ENCODE measurements at places on chromosomes 12 and 14. TPM values are rescaled to one million over a fixed set of nuclear protein-coding genes. Genes with fewer than 3 reads are reported as not detected.

CEBPE gene
- 0.14 TPM for polyA plus RNA-seq

LMO3 gene
- polyA plus RNA-seq, result 2.4 TPM

RNASE3 gene
- 0.66 TPM for polyA plus RNA-seq

RTL1 gene
- polyA plus RNA-seq, result 0.16 TPM

ERC1 gene
- 38.6 TPM for polyA plus RNA-seq

RPS6KL1 gene
- 1.0 TPM for polyA plus RNA-seq

DNA sequence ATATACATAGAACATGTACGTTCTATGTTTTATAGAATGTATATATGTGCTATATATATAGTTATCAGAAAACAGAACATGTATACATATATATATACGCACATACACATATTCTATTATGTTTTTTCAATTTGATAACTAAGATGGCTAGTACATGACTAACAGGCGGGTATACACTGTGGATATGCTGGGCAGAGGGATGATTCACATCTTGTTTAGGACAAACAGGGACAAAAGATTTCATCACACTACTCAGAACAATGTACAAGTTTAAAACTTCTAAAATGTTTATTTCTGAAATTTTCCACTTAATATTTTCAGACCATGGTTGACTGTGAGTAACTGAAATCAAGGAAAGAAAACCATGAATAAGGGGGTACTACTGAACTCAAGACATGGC is 17.4 kb downstream of the TIMELESS start:
- no peak for DNase-seq

DNA sequence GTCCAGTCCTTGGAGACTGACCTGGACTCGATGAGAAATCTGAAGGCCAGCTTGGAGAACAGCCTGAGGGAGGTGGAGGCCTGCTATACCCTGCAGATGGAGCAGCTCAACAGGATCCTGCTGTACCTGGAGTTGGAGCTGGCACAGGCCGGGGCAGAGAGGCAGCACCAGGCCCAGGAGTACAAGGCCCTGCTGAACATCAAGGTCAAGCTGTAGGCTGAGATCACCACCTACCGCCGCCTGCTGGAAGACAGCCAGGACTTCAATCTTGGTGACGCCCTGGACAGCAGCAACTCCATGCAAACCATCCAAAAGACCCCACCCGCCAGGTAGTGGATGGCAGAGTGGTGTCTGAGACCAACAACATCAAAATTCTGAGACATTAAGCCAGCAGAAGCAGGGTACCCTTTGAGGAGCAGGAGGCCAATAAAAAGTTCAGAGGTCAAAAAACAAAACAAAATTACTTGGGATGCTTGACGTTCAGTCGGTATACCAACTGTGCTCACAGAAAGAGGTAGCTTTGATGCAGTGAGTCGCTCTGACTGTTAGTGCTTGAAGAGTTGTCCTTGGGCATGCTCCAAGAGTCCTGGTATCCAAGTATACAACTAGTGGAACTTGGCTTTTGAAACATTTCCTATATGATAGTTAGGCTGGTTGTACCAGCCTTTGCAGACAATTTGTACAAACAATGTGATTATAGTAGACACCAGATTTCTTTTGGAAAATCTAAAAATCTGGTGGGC is 4.8 kb downstream of the MED6 start:
- no peak for DNase-seq

DNA sequence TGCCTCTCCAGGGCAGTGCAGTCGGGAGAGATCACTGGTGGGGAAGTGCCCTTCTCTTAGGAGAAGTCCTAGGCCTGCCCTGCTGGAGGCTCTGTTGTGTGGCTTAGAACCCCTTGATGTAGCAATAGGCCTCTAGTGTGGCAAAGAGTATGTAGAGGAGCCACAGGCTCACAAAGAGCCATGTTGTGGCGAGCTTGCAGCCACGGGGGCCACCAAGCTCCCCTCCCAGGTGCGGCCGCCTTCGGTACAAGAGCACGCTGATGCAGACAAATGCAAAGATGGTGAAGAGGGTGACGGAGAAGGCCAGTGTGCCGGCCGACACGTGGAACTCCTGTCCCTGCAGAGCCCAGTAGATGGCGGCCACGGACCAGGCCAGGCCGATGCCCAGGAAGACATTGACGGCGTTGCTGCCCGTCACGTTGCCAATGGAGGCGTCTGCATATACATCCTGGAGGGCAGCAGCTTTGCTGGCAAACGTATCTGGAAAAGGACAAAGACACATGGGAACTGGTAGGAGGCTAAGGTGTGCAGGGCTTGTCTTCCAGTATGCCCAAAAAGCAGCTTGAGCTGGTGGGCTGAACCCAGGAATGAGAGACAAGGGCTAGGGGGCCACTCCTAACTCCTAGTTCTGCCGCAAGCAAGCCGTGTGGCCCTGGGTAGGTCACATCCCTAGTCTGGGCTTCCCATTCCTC is 142.8 kb downstream of the SLC8A3 start:
- no peak for DNase-seq

DNA sequence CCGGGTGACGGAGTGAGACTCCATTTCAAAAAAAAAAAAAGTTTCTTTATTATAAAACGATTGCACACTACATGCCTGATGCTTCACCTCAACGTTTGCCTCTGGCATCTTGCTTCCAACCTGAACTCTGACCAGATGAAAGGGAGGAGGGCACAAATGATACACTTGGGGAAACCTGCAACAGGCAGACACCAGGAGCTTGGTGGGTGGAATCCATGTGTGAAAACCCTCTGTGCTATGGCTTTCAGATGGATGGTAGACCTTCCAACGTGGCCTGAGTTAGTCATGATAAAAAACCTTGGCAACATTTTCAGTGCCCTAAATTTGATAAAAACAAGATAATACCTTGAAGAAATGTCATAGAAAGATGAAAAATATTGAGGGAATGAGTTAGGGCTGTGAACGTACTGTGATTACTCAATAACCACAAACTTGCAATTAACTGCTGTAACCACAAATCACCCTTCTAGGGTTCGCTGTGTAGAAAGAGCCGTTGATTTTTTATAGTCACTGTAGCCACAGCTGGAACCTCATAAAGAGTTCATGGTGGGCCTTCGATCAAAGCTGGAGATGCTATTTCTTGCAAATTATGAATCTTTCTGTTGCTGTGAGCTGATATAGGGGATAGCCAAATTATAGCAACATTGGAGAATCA is 26.1 kb upstream of the GZMB start:
- DNase-seq, result no peak

DNA sequence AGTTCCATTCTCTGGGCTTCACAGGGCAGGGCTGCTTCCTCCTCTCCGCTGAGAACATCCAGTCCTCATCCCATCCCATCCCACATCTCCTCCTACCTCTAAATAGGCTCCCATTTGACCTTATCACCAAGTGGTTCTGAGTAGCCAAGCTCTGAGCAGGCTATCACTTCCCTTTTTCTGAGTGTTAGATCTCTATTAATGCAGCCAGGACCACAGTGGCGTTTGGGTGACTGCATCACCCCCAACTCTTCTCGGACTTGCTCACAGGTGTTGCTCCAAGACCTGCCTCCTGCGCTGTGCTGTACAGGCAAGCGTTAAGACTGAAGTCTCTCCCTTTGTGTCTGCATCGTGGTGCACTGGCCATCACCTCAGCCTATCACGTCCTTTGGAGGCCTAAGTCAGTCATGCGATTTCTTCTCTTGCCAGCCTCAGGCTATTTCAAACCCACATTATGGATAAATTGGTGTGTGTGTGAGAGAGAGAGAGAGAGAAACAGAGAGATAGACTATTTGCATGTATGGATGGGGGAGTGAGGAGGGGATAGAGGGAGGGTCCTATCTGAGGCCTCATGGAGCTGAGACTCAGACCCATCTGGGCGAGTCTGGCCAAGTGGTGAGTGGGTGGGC is 12.4 kb upstream of the HHIPL1 start:
- DNase-seq, result no peak

- DNase-seq, result no peak
Observed at GRCh38 chr12:113295886-113296556, 38.9 kb downstream of the SLC8B1 start.

GRCh38 chr12:108691998-108692808 is 39.1 kb downstream of the CORO1C start:
- no peak for DNase-seq

- DNase-seq, result no peak
Observed at GRCh38 chr12:72717036-72717435, 444.9 kb downstream of the TRHDE start.

DNA sequence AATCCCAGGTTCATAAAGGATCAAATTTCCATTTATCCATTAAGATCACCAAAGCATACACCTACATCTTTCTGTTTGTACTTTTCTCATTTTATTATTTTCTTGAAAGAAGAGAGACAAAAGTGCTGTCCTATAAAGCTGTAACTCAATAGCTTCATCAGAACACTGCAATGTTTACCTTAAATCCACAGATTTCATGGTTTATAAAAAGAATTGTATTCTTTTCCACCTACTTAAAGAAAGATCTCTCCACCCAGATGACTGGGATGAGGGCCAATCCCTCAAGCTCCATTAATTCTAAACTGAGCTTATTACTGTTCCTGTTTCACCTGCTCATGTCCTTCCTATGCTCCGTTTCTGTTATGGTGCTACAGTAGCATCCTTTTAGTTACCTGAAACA is 470.6 kb downstream of the BCAT1 start:
- no peak for DNase-seq

- DNase-seq, result no peak
Observed at GRCh38 chr14:92387578-92387977, 64.6 kb downstream of the SLC24A4 start.

- no peak for DNase-seq
Observed at GRCh38 chr14:65303899-65304222, 108.7 kb upstream of the FUT8 start.

DNA sequence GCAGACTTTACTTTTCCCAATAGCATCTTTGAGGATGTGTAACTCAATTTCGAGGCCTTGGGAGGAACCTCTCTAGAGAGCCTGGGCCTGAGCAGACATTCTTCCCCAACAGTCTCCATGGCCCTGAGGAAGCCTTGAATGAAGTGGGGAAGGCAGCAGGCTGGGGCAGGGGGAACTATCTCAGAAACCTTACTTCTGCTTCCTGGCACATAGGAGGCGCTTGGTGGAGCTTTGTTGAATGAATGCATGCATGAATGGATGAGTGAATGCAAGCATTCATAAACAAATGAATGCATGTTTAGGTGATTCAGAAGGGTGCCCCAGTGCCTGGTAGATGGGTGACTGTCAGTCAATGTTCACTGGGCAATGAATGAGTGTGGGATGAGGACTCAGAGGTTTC is 58.3 kb downstream of the GALNT16 start:
- no peak for DNase-seq

DNA sequence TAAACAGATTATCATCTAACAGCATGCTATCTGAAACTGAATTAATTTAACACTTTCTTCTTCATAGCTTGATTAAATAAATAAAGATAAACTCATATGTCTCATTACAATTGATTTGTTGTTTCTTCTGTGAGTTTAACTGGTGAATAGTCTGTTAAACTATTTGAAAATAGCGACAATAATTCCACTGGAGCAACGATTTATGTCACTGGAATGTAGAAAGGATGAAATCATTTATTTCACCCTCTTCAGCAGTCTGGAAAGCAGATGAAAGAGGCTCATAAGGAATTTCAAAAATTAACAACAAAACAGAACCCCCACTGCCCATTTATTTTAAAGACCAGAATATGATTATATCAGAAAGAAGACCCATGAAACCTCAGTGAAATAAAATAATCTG is 1165.1 kb upstream of the USP15 start:
- DNase-seq, result no peak

- DNase-seq, result no peak
Observed at GRCh38 chr14:91356181-91356763, 61.3 kb downstream of the CCDC88C start.

GRCh38 chr14:100552524-100553125 is 34.6 kb downstream of the BEGAIN start:
- no peak for DNase-seq

- DNase-seq, result no peak
Observed at GRCh38 chr12:90859591-90859990, 95.4 kb downstream of the CCER1 start.

DNA sequence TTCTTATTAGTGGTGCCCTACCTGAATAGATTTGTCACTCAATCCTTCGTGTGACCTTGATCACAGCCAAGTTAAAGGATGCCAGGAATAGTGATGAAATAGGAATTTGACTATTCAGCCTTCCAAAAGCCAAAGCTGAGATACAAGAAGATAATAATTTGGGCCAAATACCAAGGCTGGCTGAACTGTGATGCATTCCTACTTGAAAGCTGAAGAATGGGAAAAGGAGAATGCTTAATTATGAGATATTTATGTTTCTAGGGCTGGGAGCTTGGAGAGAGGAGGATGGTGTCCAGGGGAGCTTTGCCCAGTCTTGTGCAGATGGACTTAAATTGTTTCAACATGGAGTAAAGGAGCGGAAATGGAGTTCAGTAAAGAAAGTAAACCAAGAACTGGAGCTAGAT is 5.2 kb downstream of the RNASE7 start:
- DNase-seq, result no peak

GRCh38 chr12:113658006-113658655 is 186.5 kb upstream of the LHX5 start:
- DNase-seq, result no peak

DNA sequence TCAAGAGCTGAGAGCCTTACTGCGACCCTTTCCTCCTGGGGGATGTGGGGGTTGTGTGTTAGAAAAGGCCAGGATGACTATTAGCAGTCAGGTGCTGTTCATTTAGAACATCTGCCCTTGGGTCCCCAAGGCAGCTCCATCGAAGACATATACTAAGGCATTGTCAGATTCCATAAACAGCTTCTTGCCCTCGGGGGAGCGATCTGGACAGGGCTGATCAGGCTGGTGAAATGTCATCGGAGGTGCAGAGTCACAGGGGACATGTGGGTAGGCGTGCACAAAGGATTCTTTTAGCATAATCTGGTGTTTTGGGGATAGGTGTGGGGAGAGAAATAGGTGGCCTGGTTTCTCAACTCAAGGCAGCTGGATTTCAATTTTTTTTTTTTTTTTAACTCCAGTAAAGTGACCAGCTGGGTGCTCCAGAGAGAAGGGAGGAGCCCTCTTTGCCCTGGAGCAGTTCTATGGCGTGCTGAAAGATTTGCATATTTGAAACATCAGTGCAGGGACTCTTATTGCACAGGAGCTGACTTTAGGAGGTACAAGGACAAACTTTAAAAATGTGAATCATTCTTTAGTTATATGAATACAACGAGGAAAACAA is 160.1 kb downstream of the SUDS3 start:
- no peak for DNase-seq

GRCh38 chr12:54571193-54572188 is 17.0 kb downstream of the PPP1R1A start:
- no peak for DNase-seq

GRCh38 chr14:52073251-52073650 is 4.4 kb upstream of the NID2 start:
- DNase-seq, result no peak

DNA sequence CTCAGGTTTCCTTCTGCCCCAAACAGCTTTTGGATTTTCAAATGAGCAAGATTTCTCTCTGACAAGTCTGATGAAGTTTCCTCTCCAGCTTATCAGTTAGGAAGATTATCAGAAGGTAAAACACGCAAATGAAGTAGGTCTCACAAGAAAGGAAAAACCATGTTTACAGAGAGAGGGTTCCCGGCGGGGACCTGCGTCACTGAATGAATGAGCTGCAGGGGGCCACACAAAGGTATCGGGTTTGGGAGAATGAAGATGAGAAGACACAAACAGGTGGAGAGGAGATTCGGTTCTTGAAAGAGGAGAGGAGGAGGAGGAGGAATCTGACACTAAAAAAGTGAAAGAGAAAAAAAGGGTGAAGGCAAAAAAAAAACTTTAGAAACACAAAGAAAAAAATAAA is 208.6 kb downstream of the CALM1 start:
- no peak for DNase-seq

GRCh38 chr12:99253068-99253467 is 394.5 kb upstream of the GARIN6 start:
- no peak for DNase-seq

- DNase-seq, result no peak
Observed at GRCh38 chr14:88421286-88421685, 35.8 kb downstream of the SPATA7 start.

GRCh38 chr14:92316937-92317336 is 6.0 kb upstream of the SLC24A4 start:
- no peak for DNase-seq
